ENCODE measurements at places on chromosomes 16 and 17. TPM values are rescaled to one million over a fixed set of nuclear protein-coding genes. Genes with fewer than 3 reads are reported as not detected.

DNA sequence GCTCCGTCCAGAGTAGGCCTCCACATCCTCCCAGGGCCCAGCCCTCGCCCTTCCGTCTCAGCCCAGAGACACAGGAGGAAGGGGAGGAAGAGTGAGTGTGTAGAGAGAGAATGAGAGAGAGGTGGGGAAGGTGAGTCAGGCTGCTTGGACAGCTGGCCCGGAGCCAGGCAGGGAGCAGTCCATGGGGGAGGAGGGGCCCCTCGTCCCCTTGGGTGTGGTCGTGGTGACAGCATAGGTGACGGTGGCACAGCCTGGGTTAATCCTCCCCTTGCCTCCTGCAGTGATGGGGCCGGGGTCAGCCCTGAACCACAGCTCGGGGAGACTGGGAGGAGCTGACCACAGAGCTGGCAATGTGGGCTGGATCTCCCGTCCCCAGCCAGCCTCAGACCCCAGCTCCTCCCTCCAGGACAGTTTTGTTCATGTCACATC lies 36.5 kb downstream of the FA2H start:
- peak; percentile 39 for DNase-seq

Gene CD300E
- total RNA-seq, result not detected

Gene P4HB
- total RNA-seq, result 1,065 TPM

- no peak for DNase-seq
These were observed 70.0 kb upstream of the ELAC2 start for GRCh38 chr17:13087802-13088201.

DNA sequence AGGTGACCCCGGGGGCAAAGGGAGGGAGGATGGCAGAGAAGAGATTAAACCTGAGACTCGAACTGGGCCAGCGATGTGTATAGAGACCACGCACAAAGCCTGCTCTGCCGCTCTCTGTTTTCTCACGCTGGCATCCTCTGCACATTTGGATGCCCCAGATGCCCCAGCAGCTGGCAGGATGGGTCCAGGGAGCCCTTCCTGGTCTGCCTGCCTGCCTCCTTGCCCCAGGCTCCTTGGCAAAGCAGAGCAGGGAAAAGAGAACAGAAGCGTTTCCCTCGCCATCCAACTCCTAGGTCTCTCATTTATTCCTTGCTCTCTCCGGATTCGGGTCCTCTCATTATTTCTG lies 5.2 kb upstream of the PIPOX start:
- no peak for DNase-seq

Gene VEZF1
- total RNA-seq, result 79.1 TPM

GRCh38 chr16:52727849-52728248 lies 180.9 kb upstream of the TOX3 start:
- no peak for DNase-seq

DNA sequence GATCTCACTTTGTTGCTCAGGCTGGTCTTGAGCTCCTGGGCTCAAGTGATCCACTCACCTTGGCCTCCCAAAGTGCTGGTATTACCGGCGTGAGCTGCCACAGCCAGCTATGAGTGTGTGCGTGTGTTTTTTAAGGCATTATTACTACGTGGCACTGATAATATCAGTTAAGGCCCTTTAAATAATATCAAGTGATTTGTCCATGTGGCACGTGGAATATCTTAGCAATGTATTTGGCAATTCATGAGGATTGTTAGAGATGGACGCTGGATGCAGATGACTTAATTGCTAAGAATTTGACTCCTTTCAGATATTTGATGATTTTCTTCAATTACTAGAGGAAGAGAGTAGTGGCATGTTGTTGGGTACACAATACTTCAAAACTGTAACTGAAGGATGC lies 25.5 kb upstream of the PMP22 start:
- no peak for DNase-seq

Measured in renal cortical epithelial cell (primary cell).